ENCODE measurements at places on chromosomes 2 and 18.
A peak's percentile ranks its signal among the peaks of the same experiment; 100 is the strongest.

DNA sequence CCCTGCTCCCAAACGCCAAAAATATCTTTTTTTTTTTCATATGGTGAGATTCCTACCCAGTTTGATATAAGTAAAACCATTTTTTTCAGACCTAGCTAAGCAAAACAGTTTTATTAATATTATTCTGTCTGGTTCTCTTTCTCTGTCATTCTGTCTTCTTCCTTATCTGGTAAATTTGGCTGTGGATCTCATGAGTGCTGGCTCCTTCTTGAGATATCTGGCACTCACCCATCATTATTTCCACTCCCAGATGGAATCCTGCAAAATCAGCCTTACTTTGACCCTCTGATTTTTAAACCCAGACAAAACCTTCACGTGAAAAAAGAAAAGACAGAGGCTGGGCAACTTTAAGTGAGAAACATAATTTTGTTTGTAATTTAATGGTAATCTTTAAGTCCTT is 373.6 kb downstream of the NYAP2 start:
- DNase-seq, result no peak

- no peak for DNase-seq
Observed at GRCh38 chr2:165757906-165758675, 36.0 kb downstream of the GALNT3 start.

GRCh38 chr2:172423160-172423559 is 4.2 kb upstream of the ITGA6 start:
- no peak for DNase-seq

DNA sequence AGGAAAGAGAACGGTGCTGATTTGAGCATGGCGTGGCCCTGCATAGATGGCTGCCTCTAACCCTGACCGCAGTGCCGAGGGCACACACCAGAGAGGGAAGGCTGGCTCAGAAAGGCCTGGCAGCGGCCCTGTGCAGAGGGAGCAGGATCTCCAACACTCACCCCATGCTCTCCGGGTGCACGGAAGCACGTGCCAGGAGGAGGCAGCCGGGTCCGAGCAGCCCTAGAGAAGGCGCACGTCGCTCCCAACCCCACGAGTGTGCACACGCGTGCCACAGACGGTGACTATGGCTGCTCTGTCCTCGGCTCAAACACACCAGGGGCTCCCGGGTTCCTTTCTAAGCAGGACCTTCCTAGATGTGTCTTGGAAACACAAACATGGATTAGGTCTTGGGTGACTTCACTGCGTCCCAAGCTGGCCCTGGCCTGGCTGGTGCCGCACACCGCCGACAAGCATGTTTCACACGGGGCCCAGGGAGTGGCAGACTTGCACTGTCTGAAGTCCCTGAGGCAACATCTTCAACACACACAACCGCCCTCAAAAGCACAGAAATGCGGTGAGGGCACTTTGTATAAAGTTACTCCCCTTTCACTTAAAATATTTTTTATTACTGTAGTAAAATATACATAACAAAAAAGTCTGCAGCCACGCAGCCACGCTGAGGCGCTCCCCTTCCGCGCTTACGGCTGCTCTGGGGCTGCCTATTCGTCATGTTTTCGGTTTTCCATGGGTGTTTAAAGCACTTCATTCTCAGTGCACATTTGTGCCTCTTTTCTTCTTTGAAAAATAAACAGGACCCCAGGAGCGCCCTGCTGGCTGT is 110.0 kb downstream of the ZNF516 start:
- DNase-seq, result no peak

GRCh38 chr18:48879008-48879431 is 71.7 kb downstream of the SMAD7 start:
- no peak for DNase-seq

DNA sequence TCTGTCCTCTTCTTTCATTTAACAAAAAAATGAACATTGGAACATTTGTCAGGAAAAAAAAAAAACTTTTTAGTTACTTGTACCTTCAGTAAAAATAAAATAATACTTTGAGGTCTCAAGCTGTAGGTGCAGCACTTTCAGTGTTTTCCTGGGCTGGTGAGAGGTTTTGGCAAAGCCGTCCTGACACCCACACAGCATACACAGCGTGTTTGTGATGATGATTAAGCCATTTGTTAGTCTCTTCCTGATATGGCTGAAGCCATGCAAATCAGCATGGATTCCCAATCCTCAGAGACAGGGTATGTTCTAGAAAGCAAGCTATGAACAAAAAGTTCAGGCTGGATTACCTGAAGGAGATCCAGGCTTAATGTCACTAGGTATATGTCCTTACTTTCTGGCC is 236.8 kb downstream of the ZNF516 start:
- no peak for DNase-seq

GRCh38 chr2:232418466-232419244 is 12.0 kb downstream of the ALPG start:
- DNase-seq, result no peak

- DNase-seq, result no peak
Observed at GRCh38 chr18:79851489-79851888, 53.8 kb downstream of the KCNG2 start.

GRCh38 chr2:51158251-51158650 is 126.3 kb upstream of the NRXN1 start:
- no peak for DNase-seq

GRCh38 chr2:71934595-71935261 is 212.9 kb downstream of the CYP26B1 start:
- peak; percentile 57 for DNase-seq

- DNase-seq, result no peak
Observed at GRCh38 chr2:111049792-111050640, 70.7 kb upstream of the BCL2L11 start.

- DNase-seq, result no peak
Observed at GRCh38 chr18:49013961-49014604, 63.3 kb upstream of the SMAD7 start.

- DNase-seq, result no peak
Observed at GRCh38 chr2:74860521-74860920, 26.6 kb downstream of the HK2 start.

- no peak for DNase-seq
Observed at GRCh38 chr2:58727981-58728656, 487.0 kb upstream of the FANCL start.

- no peak for DNase-seq
Observed at GRCh38 chr2:226767056-226767813, 32.4 kb downstream of the IRS1 start.

- no peak for DNase-seq
Observed at GRCh38 chr2:72261076-72261475, 113.4 kb upstream of the CYP26B1 start.

DNA sequence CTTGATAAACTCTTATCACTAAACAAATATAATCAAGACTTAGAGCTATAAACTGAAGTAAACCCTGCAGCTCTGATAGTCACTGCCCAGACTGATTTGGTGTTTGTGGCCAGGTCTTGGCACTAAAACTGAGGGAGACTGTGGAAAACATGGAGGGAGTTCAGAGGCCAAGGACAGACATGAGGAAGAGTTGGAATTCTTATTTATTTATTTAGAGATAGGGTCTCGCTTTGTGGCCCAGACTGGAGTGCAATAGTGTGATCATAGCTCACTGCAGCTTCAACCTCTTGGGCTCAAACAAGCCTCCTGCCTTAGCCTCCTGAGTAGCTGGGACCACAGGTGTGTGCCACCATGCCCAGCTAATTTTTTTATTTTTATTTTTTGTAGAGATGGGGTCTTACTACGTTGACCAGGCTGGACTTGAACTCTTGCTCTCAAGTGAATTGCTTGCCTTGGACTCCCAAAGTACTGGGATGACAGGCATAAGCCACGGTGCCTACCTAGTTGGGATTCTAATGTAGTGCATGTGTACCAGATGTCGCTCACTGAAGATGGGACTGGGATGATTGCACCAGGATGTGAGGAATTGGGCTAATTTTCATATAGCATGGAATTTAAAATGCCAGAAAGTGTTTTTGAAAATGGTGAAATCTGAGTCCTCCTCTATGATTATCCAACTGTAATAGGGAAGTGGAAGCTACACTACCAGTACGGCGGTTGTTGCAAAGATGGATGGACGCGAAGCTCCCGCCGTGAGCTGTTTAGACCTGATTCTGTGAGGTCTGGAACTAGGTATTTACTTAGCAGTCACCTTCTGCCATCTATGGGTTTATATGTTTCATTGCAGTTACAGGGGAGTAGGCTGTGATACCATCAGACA is 52.7 kb upstream of the CTLA4 start:
- DNase-seq, result peak; percentile 34

DNA sequence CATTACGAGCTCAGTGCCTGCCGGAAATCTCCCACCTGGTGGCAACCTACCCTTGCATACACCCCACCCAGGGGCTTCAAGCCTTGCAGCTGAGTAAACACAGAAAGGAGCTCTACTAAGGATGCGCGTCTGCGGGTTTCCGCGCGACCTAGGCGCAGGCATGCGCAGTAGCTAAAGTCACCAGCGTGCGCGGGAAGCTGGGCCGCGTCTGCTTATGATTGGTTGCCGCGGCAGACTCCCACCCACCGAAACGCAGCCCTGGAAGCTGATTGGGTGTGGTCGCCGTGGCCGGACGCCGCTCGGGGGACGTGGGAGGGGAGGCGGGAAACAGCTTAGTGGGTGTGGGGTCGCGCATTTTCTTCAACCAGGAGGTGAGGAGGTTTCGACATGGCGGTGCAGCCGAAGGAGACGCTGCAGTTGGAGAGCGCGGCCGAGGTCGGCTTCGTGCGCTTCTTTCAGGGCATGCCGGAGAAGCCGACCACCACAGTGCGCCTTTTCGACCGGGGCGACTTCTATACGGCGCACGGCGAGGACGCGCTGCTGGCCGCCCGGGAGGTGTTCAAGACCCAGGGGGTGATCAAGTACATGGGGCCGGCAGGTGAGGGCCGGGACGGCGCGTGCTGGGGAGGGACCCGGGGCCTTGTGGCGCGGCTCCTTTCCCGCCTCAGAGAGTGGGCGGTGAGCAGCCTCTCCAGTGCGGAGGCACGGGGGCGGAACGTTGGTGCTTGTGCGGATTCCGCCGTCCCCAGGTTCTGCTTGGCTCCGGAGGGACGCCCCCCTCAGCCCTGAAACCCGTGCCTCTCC is at the start of gene MSH2:
Gene MSH2 (plus strand): TSS at position 352 of the 804 bp plus-strand sequence. CDS start 36 bp downstream, at position 388.
- DNase-seq, result peak; percentile 96

GRCh38 chr2:45992021-45992740 is 305.0 kb upstream of the EPAS1 start:
- no peak for DNase-seq

- DNase-seq, result peak; percentile 73
Observed at GRCh38 chr2:226984750-226985582, 149.1 kb downstream of the RHBDD1 start.

DNA sequence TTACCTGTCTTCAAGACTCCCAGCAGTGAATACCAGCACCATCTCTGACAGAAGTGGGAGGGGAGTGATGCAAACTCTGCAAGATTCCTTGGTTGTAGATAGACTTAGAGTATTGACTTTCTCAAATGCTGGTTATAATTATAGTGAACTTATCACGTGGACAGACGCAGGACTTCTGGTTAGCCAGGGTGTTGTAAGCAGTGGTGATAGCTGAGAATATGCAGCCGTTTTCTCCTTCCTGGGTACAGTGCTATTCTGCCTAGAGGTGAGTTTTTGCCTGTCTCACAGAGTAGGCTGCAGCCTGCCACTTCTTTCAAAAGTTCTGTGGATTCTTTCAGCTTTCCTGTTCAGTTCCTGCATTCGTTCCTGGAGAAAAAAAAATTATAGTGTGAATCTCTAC is 733 bp upstream of the CXCR2 start:
- no peak for DNase-seq

- no peak for DNase-seq
Observed at GRCh38 chr18:59458575-59458974, 99.5 kb upstream of the LMAN1 start.

- DNase-seq, result peak; percentile 32
Observed at GRCh38 chr2:145273840-145274239, 753.9 kb upstream of the ZEB2 start.

DNA sequence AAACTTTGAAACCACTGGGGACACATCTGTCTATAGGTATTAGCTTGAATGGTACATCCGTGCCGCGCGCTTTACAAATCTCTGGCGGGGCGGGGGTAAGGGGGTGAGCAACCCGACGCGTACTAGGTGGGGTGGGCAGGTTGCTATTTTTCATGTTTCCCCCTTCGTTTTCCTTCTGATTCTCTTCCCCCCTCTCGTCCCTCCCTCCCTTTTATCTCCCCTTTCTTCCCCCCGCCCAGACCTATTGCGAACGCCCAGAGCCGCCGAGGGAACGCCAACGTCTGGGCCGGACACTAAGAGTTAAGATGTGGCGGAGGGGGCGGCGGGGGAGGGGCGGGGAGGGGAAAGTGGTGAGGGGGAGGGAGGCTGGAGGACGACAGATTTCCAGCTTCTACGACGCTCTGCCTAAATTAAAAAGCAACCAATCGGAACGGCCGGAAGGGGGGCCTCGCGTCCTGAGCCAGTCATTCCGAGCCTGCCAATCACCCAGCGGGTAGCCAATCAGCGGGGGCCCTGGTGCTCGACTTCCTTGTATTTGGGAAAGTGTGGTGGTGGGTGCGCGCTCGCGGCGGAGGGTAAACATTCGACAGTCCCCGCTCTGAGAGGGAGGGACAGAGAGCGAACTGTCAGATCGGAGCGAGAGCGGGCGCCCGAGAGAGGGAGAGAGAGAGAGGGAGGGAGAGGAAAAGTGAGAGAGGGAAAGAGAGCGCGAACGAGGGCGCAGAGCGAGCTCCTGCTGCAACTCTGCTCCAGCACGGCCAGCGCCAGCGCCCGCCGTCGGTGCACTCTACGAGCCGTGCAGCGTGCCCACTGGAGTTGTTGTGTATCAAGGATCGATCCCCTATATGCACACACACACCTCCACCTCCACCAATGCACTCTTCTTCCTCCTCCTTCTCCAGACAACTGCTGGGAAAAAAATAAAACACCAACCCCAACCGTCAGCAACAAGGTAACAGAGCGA is at the start of gene POU3F3:
Gene POU3F3 (plus strand): TSS at position 582 of the 964 bp plus-strand sequence. CDS start 1,396 bp downstream, outside the sequence.
- peak; percentile 40 for DNase-seq

DNA sequence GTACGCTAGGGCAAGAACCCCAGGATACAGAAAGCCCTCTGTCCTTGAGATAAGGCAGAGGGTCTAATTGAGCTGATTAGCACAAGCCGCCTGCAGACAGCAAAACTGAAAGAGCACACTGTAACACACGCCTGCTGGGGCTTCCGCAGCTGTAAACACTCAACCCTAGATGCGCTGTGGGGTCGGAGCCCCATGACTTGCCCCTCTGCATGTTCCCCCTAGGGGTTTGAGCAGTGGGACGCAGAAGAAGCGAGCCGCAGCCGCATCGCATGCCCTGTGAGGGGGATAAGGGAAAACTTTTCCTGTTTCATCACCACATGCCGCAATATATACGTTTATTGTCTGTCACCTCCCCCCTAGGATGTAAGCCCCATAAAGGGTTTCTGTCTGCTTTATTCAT is 384.6 kb downstream of the PLCL1 start:
- no peak for DNase-seq

GRCh38 chr2:203664029-203664755 is 42.2 kb upstream of the CD28 start:
- DNase-seq, result no peak

GRCh38 chr18:56246916-56247315 is 391.5 kb downstream of the TXNL1 start:
- no peak for DNase-seq

GRCh38 chr2:164794016-164794415 is 47.6 kb downstream of the COBLL1 start:
- no peak for DNase-seq

DNA sequence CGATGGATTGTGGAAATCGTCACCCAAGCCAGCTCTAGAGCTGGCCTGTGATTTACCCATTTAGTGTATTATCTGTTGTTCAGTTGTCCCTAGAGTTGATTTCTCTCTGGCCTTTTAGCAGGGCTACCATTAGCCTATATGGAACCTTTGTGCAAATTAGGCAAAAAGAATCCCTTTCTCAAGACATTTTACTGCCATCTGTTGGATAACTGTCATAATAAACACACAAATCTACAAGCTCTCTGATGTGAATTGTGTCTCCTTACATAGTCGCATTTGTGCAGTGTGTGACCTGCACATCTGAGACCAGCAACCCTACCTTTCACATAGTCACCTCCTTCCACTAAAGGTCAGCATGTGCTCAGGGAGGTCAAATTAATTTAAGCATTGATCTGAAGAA is 34.0 kb downstream of the LOXHD1 start:
- DNase-seq, result no peak

All from erythroblast (primary cell).